H1 (cell line): ENCODE measurements at places on chromosomes 7 and 10.
A peak's percentile ranks its signal among the peaks of the same experiment; 100 is the strongest.

GRCh38 chr7:46387646-46388045 lies 466.6 kb upstream of the IGFBP3 start:
- no peaks in the 10 kb centered on the region for H3K27me3 ChIP-seq
- no peaks in the 10 kb centered on the region for H3K36me3 ChIP-seq
- no peak for DNase-seq
- H3K4me3 ChIP-seq = no peak overlapping the region

DNA sequence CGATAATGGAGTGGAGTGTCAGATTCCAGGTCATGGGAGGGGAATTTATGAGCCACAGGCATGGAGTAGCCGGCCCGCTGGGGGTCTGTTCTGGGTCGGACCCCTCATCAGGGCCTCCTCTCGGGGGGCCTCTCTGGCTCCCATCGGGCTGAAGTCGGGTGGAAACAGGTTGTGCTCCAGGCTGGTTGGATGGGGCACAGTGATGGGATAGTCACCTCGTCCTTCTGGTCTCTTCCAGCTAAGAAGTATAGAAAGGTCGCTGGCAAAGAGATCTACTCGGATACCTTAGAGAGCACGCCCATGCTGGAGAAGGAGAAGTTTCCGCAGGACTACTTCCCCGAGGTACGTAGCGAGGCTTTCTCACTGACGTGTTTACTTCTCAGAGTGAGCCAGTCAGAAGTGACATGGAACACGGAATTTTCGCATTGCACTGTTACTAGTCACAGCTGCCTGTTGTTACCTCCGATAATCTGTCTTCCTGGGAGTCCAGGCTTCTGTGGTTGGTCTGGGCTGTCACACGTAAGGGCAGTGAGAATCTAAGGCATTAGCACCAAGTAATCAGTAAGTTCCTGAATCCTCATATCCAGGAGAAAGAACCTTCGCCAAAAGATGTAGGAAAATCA lies 88.3 kb downstream of the NKX6-2 start:
- DNase-seq = no peak
- no peak overlapping the region for H3K27ac ChIP-seq
- no peaks in the 10 kb centered on the region for H3K27me3 ChIP-seq
- H3K4me3 ChIP-seq = no peak overlapping the region

DNA sequence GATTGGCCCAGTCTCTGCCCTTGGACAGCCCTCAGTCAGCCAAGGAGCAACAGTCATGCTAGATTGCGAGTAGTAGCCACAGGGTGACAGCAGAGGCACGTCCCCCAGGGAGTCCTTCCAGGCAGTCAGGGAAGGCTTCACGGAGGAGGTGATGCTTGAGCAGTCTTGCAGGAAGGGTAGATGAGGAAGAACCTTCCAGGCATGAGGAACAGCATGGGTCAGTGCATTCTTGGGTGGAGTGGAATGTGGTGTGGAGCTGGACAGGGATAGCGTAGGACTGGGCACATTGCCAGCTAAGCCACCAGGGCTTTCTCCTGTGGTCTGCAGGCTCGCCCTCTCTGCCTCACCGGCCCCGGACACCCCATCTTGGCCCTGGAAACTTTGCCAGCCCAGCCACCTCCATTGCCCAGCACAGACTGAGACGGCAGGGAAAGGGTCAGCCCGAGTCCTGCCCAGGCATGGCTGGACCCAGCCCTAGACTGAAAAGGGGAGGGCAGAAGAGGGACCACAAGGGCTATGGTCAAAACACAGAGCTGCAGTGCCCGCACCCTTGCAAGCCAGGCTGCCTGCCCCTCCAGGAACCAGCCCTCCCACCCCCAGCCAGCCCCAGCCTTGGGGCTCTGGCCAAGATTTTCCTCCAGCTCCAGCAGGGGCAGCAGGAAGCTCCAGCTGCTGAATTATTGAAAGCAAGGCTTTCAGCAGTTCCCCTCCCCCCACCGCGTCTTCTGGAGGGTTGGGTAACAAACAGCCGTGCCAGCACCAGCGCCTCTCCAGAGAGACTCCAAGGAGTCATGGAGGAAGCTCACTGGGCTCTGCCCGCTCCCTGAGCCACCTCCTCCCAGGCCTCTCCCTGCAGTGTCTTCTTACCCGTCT lies 18.7 kb downstream of the SRRM3 start:
- H3K27me3 ChIP-seq = no peaks in the 10 kb centered on the region
- peak; percentile 62 for DNase-seq
- peaks cover 24% of the 10 kb centered on the region for H3K4me1 ChIP-seq
- no peaks in the 10 kb centered on the region for H3K36me3 ChIP-seq
- H3K27ac ChIP-seq = peak overlapping the region; percentile 64; the same call in 1 of the 2 replicates

GRCh38 chr7:80128918-80129317 lies 5.7 kb upstream of the GNAI1 start:
- peaks cover 7% of the 10 kb centered on the region for H3K27me3 ChIP-seq
- H3K27ac ChIP-seq = no peak overlapping the region
- no peak overlapping the region for H3K4me3 ChIP-seq

DNA sequence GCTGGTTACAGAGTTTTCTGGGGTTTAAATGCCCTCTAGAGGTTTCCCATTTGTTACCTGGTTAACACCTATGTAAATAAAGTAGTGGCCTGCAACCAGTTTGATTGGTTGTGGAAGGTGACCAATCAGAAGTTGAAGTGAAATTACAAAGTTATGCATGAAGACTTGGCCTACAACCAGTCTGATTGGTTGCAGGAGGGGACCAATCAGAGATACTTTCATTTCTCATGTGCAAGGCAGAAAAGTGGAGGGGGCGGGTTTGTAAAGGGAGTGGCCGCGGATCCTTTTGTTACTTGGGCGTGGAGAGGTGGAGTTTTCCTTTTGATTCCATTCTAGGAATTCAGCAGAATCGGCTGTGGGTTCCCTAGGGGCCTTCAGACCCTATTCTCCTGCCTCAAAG lies 80.8 kb downstream of the SEC23IP start:
- H3K27ac ChIP-seq = no peak overlapping the region
- H3K4me3 ChIP-seq = no peak overlapping the region
- no peaks in the 10 kb centered on the region for H3K27me3 ChIP-seq
- H3K4me1 ChIP-seq = no peaks in the 10 kb centered on the region
- DNase-seq = no peak

DNA sequence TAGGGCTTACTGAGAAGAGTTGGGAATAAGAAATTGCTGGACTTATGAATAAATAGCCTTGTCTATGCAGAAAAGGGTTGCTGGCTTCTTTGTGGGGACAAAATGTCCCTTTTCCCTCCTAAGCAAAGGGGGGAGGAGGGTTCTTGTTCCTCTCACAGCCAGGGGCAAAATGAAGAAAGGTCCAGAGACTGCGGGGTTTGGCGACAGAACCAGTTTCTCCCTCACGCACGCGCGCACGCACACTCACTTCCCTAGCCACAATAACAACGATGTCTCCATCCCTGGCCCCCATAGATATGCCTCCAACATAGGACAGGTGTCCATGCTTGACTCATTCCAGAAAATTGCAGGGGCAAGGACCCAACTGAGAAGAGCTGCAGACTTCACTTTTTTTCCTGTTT lies 3.3 kb downstream of the ZMIZ1 start:
- no peak overlapping the region for H3K27ac ChIP-seq
- no peaks in the 10 kb centered on the region for H3K36me3 ChIP-seq
- DNase-seq = no peak
- H3K4me3 ChIP-seq = no peak overlapping the region
- H3K27me3 ChIP-seq = peaks cover 9% of the 10 kb centered on the region

DNA sequence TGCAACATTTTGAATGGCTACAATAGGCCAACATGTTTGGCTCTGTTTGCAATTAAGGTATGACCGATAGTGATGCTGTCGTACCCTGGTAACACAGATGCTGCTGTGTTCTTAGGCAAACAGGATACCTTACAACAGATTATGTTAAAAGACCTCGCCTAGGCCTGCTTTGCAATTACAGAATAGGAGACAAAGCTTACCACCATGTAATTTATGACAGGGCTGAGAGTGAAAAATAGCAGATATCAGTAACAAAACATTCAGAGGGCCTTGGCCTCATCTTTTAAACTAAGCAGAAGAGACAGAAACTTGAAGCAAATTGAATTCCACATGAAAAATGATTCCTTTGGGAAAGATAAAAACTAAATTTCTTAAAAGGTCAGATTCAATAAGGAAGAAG lies 29.4 kb upstream of the ABLIM1 start:
- no peak overlapping the region for H3K27ac ChIP-seq
- H3K36me3 ChIP-seq = no peaks in the 10 kb centered on the region
- DNase-seq = no peak
- no peak overlapping the region for H3K4me3 ChIP-seq
- no peaks in the 10 kb centered on the region for H3K27me3 ChIP-seq

DNA sequence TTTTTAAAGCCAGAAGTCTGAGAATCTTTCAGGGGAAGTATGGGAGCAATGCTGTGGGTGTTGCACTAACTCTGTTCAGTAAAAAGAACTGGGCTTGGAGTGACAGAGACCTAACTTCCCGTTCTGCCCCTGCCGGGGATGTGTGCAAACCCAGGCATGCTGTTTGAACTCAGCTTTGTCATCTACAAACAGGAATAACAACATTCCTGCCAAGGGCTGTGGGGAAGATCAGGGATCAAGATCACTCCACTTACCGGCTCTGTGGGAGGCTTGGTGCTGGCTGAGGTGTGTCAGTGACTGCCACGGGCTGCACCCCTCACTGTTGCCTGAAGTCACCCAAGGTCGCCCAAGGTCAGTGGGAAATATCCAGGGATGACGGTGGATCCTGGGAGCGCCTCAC lies 23.1 kb upstream of the DRGX start:
- no peak for DNase-seq
- H3K4me1 ChIP-seq = no peaks in the 10 kb centered on the region
- no peak overlapping the region for H3K4me3 ChIP-seq
- H3K27ac ChIP-seq = no peak overlapping the region

DNA sequence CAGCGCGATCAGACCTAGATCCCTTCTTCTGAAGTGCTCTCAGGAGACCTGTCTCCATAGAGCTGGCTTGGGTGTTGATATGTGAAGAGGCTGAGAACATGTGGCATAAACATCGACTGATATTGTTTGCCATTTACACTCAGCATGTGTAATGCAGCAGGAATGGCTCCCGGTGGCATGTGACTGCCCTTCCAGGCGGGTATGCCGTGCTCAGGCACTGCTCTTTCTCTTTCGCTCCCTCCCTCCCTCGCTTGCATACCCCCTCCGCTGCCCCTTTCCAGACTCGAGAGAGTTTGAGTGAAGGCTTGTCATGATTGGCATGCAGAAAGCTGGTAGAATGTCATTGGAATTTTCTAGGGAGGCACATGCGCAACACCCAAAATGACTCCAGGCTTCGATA lies 107.3 kb upstream of the PDCD4 start:
- no peak overlapping the region for H3K4me3 ChIP-seq
- no peak for DNase-seq
- H3K27ac ChIP-seq = no peak overlapping the region
- no peaks in the 10 kb centered on the region for H3K4me1 ChIP-seq

GRCh38 chr10:86661161-86662025 lies 6.9 kb upstream of the LDB3 start:
- no peak overlapping the region for H3K4me3 ChIP-seq
- no peak for DNase-seq
- no peaks in the 10 kb centered on the region for H3K27me3 ChIP-seq
- H3K27ac ChIP-seq = no peak overlapping the region
- H3K4me1 ChIP-seq = no peaks in the 10 kb centered on the region
- H3K36me3 ChIP-seq = no peaks in the 10 kb centered on the region

DNA sequence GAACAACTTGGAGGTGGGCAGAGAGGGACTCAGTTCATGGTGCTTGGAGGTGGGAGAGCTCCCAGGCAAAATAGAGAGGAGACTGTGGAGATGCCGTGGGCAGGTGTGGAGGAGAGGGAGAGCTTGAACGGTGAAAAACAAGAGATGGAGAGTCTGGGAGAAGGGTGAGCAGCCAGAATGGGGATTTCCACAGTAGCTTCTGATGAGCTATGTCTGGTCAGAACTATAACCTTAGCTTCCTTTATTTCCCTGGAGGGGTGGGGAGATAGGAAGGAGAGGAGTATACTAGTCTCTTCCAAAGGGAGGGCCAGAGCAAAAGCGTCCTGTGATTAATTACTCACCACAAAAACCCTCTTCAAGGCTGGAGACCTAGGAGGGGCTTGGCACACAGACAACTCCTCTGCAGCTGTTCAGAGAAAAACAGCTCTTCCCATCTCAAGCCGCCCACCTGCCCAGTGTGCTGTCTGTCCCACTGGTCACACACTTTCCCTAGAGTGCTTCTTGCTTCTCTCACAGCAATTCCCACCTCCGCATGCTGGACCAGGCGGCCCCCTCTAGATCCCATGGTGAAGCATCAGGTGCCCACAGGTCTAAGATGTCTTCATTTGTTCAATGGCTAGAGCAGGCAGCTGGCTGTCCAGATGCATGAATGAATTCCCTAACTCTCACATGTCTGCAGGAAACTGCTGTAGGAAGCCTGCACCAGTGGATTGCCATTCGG lies 41.9 kb downstream of the TAS2R41 start:
- no peaks in the 10 kb centered on the region for H3K36me3 ChIP-seq
- H3K27me3 ChIP-seq = no peaks in the 10 kb centered on the region
- H3K4me1 ChIP-seq = peaks cover 2% of the 10 kb centered on the region; the same call in 1 of the 2 replicates
- no peak overlapping the region for H3K27ac ChIP-seq

DNA sequence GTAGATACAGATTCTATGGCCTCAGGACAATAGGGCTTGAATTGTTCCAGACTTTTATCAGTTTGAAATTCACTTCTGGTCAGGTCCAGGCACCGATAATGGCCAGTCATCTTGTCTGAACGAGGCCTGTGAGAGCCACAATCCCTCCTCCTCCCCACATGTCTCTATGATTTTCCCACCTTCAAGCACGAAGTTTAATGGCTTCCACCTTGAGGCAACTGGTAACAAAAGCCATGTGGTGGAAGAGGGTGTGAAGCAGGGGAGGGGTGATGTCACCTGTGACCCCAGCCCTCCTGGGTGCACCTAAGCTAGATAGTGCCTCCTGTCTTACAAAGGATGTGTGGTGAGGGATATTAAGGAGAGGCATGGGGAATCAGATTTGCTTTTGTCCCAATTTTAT lies 89.2 kb downstream of the PCGF5 start:
- DNase-seq = no peak
- no peaks in the 10 kb centered on the region for H3K27me3 ChIP-seq
- no peak overlapping the region for H3K27ac ChIP-seq
- H3K36me3 ChIP-seq = no peaks in the 10 kb centered on the region
- H3K4me1 ChIP-seq = no peaks in the 10 kb centered on the region

- DNase-seq = no peak
- no peaks in the 10 kb centered on the region for H3K4me1 ChIP-seq
- no peaks in the 10 kb centered on the region for H3K27me3 ChIP-seq
- H3K27ac ChIP-seq = no peak overlapping the region
These were observed 516.9 kb upstream of the LRRN3 start for GRCh38 chr7:110573862-110574528.

DNA sequence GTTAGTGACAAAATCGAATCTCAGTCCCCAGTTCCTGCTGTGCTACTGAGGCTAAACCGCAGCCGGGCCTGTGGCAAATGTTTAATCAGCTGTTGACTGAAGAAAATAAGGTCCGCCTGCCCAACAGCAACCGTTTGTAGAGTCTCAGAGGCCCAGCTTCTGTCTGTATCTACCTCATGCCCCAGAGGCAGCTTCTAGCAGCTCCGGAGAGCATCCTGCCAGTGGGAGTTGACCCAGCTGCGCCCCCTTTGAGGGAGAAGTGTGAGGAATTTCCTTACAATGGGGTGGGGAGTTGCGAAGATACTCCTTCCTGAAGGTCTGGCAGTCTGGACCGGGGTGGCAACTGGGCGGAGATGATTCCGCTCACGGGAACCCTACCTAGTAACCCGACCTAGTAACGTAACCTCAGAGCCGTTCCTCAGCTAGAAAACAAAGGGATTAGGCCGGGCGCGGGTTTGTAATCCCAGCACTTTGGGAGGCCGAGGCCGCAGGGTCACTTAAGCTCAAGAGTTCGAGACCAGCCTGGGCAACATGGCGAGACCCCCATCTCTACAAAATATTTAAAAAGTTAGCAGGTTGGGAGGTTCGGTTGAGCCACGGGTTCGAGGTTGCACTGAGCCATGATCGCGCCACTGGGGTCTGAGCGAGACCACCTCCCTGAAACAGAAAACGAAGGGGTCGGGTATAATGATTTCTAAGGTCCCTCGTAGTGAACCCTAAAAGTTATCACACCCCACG lies 846 bp upstream of the ZNF775 start:
- peaks cover 29% of the 10 kb centered on the region for H3K4me1 ChIP-seq
- H3K4me3 ChIP-seq = peak overlapping the region; percentile 68
- no peaks in the 10 kb centered on the region for H3K27me3 ChIP-seq
- DNase-seq = peak; percentile 88
